ENCODE measurements at places on chromosomes 12 and 14.

DNA sequence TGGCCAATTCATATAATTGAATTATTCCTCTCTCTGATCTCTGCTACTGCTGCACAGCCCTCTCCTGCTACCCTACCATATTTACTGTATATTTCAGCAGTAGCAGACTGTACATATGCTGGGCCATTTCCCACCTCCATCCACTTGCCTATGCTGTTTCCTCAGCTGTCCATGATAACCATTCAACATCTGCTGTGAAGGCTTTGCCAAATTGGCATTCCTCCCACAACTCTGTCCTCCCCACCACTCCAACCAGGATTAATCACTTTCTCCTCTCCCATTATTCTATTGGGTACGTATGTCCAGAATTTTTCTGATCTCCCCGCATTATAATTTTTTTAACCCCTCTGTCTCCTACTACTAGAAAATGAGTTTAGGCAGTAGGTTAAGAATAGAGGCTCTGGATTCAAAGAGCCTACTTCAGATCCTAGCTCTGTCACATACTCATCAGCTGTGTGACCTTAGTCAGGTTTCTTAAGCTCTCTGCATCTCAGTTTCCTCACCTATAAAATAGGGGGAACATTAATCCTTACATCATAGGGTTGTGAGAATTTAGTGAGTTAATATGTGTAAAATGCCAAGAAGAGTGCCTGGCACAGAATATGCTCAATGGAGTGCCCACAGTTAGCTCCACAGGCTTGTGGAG, 123.3 kb downstream of the KICS2 start:
- DNase-seq: no peak

- no peak for DNase-seq
Observed at GRCh38 chr14:22319526-22320361, 269.3 kb downstream of the DAD1 start.

DNA sequence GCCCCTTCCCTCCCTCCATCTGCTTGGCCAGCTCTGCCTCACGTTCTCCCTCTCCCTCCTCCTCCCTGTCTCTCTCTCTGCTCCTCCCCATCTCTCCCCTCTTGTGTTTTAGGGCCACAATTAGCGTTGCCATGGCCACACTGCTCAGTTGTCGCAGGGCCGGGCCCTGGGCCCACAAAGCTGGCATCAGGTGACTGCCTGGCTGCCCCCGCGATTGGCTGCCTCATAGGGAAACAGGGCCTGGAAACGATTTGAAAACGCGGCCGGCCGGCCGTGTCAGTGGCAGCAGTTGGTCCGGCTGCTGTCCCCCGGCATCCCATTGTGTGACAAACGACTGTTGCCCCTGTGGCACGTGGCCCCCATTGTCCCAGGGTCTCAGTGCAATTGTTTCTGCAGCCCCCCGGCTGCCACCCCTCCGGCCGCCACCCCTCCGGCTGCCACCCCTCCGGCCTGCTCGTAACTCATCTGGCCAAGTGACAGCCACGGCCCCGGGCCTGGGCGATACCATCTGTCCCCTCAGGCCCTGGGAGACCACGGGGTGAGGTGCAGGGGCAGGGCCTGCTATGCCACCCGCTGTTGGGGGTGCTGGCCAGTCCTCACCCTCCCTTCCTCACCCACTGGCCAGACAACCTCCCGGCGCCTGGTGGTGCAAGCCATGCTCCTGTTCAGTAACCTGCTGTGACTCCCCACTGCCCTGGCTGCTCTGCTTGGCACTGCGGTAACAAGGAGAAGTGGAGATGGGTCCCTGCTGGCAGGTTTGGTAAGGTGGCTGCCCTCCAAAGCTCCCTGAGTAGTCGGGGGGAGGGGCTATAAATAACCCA, 17.4 kb downstream of the FOXN4 start:
- DNase-seq: no peak

GRCh38 chr12:55737581-55738122, 5.3 kb upstream of the GDF11 start:
- DNase-seq: no peak

GRCh38 chr14:60508363-60508706, 611 bp upstream of the SIX6 start:
- DNase-seq: no peak

GRCh38 chr12:67772267-67773169, 124.0 kb downstream of the DYRK2 start:
- DNase-seq: no peak

DNA sequence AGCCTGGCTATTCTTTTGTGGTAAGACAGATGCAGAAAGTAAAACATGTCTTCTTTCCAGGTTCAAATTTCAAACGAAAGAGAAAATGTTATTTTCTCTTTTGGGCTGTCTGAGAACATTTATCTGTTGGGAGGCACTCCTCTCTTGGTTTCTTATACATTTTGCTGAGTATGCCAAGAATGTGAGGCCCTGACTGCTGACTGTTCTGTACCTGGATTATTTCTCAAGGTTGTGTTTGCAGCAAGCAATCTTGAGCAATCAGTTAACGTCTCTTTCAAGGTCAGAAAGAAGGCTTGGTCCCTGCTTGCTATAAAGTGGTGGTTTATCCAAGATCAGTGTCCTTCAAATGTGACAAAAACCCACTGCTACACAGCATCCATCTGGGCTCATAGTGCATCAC, 9.8 kb downstream of the SSTR1 start:
- DNase-seq: no peak

- no peak for DNase-seq
Observed at GRCh38 chr12:6960593-6961277, 9.6 kb downstream of the PTPN6 start.

GRCh38 chr14:88478931-88479330, 75.9 kb downstream of the PTPN21 start:
- DNase-seq: no peak

DNA sequence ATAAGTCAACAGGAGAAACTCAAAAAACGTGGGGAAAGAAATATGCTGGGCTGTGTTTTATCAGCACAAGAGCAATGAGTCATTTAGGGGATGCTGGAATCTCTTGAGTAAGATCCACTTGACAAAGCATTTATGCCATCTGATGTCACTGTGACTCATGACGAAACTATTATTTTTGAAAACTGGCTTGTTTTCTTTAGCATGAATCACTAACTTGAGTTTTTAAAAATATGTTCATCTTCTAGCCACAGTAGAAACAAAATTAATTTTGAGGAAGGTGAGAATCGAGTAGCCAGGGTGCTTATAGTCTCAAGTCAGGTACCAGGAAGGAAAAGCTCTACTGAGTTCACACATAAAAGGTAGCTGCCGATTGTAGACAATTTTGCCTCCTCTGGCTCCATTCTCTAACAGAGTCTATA, 456.2 kb upstream of the MGAT4C start:
- DNase-seq: no peak

DNA sequence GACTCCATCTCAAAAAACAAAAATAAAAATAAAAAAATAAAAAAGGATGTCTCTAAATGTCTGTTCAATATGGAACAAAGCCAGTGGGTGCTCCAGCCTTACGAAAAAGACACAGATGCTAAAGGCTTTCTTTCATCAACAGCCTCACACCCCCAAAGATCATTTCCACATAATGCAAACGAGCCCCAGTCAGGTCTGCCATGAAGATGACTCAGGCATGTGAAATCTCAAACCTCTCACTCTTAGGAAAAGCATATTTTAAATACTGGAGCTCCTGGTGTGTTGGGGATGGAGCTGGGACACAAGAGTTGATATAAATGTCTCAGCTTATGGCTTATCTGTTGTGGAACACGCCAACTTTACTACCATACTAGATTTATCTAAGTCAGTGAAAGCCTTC, 49.9 kb upstream of the PLXNC1 start:
- DNase-seq: no peak

DNA sequence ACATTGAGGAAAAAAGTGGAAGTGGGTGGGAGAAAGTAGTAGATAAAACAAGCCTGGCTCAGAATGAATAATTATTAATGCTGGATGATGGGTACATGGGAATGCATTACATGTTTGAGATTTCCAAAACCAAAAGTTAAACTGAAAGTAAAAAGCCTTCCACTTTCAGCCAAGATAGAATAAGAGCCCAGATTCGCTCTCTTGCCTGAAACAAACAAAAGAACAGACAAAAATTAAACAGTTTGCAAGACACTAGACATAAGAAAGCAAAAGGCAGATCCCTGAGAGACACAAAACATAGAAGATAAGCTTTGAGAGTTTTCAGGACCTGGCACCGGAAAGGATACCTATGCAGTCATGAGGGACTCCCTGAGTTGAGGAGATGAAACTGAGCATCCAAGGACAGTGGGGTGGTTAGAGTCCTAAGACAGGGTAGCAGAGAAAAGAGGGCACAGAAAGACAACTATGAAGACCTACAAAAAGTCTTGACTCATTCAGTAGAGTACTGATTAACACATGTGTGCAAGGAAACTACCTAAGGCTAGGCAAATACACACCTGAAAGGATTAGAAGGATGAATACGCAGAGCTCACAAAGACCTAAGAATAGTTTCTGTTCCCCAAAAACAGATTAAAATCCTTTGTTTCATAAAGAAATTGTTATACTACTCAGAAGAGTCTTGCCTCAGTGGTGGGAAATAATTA, 54.1 kb downstream of the CEP83 start:
- no peak for DNase-seq

DNA sequence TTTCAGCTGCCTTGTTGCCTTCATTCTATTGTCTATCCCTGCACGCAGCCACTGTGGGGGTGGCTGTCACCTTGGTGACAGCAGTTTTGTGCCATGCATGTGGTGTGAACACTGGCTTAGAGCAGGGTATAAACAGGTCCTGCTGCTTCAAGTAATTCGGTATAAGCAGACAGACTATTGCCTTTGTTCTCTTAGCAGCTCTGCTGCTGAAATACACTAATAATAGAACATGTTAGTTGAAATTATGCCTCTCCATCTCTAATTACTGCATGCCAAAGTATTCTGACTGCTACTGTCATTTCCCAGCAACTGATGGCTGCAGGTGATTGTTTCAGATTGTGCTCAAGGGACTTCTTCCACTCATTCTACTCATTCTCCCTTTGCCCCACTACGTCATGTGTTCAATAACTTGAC, 34.6 kb downstream of the PTPRO start:
- DNase-seq: no peak

GRCh38 chr12:99834710-99835109, 150.0 kb downstream of the ANKS1B start:
- DNase-seq: no peak

DNA sequence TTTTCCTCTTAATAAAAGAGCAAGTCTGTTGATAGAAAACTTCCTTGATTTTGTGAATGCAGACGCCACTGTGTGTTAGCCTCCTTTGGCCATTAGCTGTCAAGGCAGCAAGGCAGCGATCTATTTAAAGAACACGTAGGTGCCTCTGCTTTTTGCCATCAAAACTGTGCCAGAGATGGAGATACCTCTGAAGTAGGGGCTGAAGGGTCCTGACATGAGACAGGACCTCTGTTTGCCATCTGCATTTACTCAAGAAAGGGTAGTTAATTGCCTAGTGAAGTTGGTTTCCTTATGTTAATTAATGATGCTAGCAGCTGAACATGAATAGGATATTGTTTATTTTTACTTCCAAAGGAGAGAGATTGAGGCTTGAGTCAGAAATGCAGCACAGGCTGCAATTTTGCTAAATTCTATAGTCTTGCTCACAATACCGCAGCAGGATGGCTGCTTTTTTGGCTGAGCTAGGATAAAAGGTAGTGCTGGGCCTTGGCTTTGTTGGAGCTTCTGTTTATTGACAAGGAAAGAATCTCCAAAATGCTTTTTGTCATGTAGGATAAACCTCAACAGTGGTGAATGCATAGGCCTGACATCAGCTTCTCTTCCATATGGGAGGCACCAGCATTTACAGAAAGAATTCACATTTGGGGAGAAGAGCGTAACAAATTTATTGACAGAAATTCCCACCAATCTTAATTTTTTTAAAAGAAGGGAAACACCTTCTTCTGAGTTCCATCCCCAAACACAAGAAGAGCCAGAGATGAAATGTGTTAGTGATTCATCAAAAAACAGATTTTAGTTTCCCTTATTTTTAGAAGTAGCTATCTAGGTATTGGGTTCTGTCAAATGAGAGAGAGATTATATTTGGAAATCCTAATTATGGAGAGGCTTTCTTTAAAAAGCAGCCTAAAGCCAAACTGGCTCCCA, 13.9 kb upstream of the RPH3A start:
- no peak for DNase-seq

- DNase-seq: no peak
Observed at GRCh38 chr12:115375186-115375991, 691.4 kb upstream of the TBX3 start.

DNA sequence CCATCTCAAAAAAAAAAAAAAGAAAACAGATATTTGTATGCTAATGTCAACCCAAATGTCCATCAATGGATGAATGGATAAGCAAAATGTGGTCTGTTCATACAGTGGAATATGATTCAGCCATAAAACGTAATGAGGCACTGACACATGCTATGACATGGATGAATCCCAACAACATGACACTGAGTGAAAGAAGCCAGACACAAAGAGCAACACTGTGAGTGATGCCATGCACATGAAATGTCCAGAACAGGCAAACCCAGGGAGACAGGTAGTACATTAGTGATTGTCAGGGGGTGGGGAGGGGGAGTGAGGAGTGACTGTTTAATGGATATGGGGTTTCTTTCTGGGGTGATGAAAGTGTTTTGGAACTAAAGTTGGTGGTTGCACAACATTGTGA, 50.2 kb downstream of the ARL6IP4 start:
- DNase-seq: no peak
